Vagina (tissue), 2 donors: ENCODE measurements at places on chromosomes 11 and 22.

DNA sequence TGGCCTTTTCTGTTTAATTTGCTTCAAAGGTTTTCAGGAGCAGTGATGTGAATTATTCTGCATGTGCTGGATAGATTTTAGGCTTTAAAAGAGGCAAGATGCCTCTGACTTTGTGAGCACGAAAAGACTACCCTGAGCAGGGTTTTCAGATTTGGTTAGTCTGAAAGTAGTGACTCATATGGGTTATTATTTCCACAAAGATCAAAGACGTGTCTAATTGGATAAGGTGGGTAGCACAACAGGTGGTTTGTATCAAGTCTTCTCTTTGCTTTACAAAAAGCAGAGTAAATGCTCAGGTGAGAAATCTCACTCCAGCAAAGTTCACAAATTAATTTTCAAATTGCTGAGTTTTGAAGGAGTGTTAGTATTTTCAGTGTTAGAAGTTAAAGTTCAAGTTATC is 37.6 kb upstream of the DBX1 start:
- DNase-seq: no peak

GRCh38 chr11:128184981-128185380 is 402.4 kb downstream of the ETS1 start:
- no peak for DNase-seq

DNA sequence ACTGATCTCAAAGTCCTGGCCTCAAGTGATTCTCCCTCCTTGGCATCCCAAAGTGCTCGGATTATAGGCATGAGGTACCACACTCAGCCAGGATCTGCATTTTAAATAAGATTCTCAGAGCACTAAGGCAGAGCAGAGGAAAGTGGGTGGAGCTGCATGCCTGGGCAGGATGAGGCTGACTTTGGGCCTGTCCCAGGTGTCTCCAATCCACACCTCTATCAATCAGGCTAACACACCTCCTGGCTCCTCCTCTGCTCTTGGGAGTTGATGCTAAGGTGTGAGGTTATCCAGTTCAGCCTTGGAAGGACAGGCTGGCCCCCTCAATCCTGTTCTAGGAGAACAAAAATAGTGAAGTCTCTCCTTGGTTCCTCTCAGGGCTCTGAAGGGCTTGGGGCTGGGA is 30.2 kb upstream of the P2RY2 start:
- DNase-seq: no peak

GRCh38 chr11:126544108-126545056 is 188.9 kb downstream of the ST3GAL4 start:
- no peak for DNase-seq

DNA sequence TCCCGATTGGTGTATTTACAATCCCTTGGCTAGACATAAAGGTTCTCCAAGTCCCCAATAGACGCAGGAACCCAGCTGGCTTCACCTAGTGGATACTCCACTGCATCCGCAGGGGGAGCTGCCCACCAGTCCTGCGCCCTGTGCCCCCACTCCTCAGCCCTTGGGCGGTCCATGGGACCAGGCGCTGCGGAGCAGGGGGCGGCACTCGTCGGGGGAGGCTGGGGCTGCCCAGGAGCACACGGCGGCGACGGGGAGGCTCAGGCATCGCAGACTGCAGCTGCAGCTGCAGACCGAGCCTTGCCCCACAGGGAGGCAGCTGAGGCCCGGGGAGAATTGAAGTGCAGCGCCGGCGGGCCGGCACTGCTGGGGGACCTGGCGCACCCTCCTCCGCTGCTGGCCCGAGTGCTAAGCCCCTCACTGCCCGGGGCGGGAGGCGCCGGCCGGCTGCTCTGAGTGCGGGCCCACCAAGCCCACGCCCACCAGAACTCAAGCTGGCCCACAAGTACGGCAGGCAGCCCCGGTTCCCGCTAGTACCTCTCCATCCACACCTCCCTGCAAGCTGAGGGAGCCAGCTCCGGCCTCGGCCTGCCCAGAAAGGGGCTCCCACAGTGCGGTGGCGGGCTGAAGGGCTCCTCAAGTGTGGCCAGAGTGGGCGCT is 12.2 kb upstream of the SIK3 start:
- DNase-seq: no peak
